ENCODE measurements at places on chromosomes 13 and 19.

DNA sequence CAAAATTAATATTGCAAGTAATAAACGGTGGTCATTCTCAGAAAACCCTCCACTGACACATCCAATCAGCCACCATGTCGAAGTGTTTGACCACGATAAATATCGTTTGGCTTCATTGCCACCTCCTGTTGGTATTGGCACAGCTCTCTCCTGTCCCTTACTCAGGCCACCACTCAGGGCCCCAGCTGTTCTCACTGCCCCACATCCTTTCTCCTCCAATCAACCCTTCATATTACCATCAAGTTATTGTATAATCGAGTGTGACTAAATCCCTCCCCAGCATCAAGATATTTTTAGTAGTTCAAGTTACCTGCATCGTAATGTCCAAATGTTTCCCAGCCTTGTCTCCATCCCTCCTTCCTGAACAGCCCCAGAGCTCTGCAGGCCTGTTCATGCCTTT lies 50.4 kb downstream of the SACS start:
- no peak for DNase-seq

DNA sequence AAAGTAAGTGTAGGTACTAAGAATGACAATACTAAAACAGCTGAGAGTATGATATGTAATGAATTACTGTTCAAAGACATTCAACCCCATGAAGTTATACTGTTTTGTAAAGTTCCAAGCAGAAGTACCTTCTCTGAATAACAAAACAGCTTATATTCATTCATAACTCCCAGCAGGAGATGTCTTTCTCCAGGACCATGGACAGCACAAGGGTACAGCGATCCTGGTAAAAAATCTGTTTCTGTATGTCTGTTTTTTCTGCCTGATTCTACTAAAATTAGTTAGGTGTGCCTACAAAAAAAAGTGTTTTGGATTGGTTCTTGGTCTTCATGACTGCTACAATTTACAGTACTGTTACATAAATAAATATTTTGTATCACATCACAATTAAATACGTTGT lies 172.5 kb upstream of the SLITRK5 start:
- peak; percentile 29 for DNase-seq

DNA sequence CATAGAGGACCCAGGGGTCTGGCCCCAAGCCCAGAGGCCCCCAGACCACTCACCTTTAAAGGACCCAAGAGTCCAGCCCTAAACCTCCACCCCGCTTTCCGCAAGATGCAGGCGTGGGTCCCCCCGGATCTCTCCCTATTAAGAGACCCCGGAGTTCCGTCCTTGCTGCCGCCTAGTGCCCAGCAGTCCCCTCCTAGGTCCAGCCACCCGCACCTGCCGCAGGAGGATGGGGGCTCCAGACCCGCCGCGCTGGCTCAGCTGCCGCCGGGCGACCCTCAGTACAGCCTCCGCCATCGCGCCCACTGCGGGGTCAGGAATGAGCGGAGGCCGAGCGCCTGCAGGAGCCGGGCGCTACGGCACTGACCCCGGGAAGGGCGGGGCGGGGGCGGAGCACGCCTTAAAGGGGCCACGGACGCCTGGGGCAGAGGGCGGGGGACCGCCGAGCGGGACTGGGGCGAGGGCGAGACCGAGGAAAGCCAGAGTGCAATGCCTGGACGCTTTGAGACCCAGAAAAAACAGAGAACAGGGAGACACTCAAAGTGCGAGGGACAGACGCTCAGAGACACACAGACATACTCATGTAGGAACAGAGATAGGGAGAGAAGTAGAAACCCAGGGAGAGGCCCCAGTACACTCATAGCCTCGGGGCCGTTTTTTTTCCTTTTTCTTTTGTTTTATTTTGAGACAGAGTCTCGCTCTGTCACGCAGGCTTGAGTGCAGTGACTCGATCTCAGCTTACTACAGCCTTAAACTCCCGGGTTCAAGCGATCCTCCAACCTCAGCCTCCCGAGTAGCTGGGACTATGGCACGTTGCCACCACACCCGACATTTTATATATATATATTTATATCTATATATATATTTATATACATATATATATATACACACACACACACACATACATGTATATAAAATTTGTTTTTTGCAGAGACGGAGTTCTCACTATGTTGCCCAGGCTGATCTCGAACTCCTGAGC lies at the start of gene ETHE1:
Gene ETHE1 (minus strand): TSS at position 318 of the 976 bp plus-strand sequence. CDS start 24 bp downstream, at position 294.
- peak; percentile 64 for DNase-seq

DNA sequence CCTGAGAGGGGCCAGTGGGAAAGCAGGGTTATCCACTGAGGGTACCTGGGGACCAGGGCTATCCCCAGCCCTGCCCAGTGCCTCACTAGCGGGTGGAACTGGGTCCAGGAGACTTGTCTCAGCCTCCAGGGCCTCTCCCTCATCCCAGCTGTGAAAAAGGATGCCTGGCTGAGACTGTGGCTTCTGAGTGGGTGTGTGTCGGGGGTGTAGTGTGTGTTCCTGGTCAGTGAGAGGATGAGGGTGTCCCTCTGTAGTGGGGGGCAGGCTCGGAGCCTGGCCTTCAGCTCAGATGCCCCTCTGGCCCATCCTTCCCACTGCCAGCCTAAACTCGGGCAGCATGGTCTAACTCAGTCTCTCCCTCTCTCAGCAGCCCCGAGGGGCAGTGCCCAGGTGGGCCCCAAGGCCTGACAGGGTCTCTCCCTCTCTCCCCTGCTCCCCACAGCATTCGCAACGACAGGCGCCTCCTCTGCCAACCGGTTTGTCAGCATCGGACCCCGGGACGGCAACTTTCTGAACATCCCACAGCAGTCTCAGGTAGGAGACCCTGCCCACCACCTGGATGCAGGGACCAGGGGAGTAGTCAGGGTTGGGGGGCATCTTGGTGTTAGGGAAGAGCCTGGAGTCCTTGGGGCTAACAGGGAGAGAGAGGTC lies 12.7 kb downstream of the LYL1 start:
- DNase-seq = no peak

DNA sequence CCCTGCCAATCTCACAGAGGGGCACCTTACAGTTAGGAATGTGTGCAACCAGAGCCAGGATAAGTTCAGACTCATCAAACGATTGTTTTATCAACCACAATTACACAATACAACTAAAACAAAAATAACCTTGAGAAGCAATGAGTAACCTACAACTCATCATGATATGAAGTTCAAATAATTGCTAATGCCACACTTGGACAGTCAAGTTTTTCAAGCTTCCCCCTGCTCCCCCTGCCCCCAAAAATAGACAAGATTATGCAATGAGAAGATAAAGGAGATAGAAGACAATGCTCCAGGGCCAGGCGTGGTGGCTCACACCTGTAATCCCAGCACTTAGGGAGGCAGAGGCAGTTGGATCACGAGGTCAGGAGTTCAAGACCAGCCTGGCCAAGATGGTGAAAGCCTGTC lies 13.6 kb upstream of the KPNA3 start:
- peak; percentile 9 for DNase-seq

GRCh38 chr19:55212447-55212846 lies 3.1 kb upstream of the PTPRH start:
- peak; percentile 34 for DNase-seq

DNA sequence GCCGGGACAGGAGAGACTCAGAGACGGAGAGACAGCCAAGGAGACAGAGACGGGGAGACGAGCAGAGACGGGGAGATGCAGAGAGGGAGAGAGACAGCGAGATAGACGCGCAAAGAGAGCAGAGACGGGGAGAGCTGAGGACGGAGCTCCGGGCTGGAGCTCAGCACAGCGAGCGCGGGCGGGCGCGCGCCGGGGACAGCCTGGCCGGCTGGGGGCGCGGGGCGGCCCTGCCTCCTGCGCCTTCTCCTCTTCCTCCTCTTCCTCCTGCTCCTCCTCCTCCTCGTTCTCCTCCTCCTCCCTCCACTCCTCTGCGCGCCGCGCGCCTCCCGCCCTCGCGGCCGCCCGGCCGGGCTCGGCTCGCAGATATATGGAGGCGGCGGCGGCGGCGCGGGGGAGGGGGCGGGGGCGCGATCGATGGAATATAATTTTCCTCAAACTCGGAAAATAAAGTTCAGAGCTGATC lies at the start of gene ERFL:
Gene ERFL (minus strand): TSS at position 229 of the 463 bp plus-strand sequence. CDS start 15,530 bp downstream, outside the sequence.
- peak; percentile 83 for DNase-seq

DNA sequence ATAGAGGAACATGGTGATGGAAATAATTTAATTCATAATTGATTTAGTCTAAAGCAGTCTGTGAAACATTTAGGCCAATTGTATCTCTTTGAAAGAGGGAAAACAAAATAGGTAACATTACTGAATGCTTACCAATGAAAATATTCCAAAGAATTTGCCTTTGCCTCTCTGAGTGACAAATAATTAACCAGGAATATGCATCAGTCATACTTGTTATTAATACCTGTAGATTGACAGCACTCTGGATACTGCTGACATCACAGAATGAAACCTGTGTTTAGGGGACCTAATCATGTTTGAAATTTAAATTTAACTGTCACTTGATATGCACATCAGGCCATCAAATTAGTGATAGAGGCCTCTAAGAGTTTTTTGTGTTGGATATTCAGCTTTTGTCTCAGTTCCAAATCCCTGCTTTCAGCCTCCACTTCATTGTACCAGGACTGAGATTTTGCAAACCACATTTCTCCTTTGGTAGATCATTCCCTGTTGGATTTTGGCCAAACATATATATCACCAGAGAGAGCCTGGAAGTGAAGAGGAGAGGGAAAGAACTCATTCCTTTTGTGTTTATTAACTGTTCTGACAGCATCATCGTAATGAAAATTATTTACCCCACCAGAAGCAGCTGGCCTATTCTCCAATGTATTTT lies 64.8 kb upstream of the KLHL1 start:
- DNase-seq = no peak

- DNase-seq = no peak
Measured at GRCh38 chr13:113729187-113730019, 29.6 kb upstream of the TMEM255B start.

DNA sequence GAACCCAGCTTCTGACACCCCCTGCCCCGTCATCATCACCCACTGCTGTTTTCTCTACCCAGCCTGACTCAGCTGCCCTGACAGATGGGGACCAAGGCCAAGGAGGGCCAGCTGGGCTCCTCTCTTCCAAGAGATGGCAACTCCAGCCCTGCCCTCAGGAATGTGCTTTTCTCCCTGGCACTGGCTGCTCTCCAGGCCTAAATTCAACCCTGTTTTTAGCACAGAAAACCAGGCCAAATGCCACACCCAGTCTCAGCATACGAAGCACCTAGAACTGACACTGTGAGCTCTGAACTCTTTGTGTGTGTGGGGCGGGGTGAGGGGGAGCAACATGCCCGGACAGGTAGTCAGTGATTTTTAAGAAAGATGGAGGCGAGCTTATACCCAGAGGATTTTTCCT lies 23.4 kb upstream of the IGFL1 start:
- DNase-seq = no peak

GRCh38 chr19:2168619-2169424 lies 5.1 kb downstream of the DOT1L start:
- DNase-seq = peak; percentile 100

DNA sequence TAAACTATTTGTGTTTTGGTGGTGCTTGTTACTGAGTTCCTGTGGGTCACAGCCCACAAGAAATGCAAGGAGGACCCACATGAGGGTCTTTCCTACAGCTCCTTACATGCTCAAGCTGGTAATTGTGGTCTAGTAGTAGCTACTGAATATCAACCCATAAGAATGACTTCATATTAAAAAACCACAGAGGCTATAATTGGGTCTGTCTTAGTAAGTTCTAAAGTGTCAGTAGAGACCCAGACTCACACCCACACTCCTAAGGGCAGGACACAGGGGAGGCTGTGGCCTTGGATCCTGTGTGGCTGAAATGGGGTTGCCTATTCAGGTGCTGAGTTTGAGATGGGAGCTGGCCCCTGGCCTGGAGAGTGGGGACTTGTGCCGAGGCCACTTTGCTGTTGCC lies 19.6 kb downstream of the TFDP1 start:
- no peak for DNase-seq

GRCh38 chr13:39486758-39487157 lies 116.2 kb downstream of the LHFPL6 start:
- DNase-seq = no peak

DNA sequence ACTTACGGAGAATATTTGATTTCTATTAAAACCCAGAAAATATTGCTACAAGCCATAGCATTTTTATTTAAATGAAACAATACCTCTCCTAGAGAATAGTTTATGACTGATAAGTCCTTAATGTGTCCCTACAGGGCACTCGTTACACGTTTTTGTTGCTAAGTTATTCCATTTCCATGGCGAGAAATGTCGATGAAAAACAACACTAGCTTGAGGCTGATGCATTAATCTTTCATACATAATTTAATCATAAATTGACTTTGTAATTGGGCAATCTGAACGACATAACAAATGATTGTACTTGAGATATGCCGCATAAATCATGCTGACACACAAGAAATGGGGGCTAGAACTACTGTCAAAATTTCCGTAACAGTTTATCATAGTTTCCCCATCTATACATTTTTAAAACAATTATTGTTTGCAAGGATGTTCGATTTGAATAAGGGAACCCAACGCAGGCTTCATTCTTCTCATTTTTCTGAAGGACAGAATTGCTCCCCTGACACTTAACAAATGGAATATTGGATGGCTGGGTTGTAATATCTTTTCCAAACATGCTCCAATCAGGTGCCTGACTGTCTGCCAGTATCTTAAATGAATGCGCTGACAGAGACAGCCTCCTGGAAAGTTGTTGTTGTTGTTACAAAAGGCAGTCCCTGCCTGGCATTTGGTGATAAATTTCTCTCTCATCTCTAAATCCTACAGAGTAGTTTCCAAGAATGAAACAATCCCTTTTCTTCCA lies 61.9 kb downstream of the FLT1 start:
- DNase-seq = no peak

DNA sequence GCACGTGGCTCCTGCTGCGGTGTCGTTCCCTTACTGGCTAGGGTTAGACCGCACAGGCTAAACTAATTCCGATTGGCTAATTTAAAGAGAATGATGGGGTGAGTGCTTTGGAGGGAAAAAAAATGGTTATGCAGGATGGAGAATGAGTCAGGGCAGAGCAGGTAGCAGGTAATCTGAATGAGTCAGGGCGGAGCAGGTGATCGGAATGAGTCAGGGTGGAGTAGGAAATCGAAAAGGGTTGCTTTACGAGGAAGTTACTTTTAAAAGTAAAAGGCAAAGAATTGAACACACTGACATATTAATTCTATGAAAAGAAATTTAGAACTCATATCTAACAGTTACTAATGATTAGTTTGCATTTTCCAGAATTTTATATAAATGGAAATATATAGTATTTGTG lies 335.5 kb downstream of the FOXO1 start:
- no peak for DNase-seq

DNA sequence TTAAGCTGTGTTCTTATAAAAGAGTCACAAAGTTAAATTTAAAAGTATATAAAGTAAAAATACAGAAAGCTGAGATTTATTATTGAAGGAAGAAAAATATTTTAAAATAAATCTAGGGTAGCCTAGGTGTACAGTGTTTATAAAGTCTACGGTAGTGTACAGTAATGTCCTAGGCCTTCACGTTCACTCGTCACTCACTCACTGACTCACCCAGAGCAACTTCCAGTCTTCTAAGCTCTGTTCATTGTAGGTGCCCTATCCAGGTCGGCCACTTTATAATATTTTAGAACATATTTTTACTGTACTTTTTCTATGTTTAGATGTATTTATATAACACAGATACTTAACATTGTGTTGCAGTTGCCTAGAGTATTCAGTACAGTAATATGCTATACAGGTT lies 47.4 kb downstream of the NDFIP2 start:
- DNase-seq = peak; percentile 32
